Thymus (tissue), 14 donors: ENCODE measurements at places on chromosomes 6 and 20. TPM values are rescaled to one million over a fixed set of nuclear protein-coding genes. Genes with fewer than 3 reads are reported as not detected.
A peak's percentile ranks its signal among the peaks of the same experiment; 100 is the strongest.

DNA sequence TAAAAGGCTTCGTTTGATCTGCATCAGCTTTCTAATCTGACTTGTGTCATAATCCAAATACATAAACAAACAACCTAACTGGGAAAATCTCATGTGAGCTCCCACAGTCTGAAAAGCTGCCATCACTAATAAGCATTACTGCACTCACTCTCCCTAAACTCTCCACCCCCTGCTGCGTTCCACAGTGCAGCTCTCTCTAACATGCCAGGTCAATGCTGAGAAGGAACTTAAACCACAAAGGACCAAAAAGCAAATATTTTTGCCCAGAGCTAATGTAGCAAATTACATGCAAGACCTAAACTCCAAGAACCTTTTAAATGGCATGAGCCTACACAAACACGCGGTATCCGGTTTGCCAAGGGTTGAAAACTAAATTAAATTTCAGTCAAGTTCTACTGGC is 542.3 kb upstream of the JARID2 start:
- no peak overlapping the region for H3K4me3 ChIP-seq
- H3K4me1 ChIP-seq, result peaks cover 18% of the 10 kb centered on the region
- H3K27ac ChIP-seq, result no peak overlapping the region
- H3K27me3 ChIP-seq, result no peaks in the 10 kb centered on the region
- H3K36me3 ChIP-seq, result no peaks in the 10 kb centered on the region

- no peaks in the 10 kb centered on the region for H3K36me3 ChIP-seq
- no peak overlapping the region for H3K27ac ChIP-seq
- H3K4me3 ChIP-seq, result no peak overlapping the region
- no peak for DNase-seq
These were observed 295.2 kb downstream of the EPHA7 start for GRCh38 chr6:93124006-93124632.

DNA sequence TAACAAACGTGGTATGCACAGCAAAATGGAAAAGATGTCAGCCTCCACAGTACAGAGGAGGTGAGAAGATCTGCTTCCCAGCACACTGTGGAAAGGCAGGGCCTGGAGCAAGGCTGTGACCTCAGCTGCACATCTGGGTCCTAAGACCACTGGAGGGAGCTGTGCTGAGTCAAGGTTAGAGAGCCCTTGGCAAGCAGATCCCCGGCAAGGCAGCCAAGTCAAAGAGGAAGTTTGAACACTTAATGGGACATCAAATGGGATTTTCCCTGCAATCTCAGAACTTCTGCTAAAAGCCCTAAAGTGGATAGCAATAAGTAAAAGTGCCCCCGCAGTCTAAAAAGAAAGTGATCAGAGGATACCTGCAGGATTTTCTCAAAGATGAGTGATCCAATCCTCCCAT is 39.5 kb downstream of the UNC5CL start:
- no peak overlapping the region for H3K4me3 ChIP-seq
- no peak overlapping the region for H3K27ac ChIP-seq

DNA sequence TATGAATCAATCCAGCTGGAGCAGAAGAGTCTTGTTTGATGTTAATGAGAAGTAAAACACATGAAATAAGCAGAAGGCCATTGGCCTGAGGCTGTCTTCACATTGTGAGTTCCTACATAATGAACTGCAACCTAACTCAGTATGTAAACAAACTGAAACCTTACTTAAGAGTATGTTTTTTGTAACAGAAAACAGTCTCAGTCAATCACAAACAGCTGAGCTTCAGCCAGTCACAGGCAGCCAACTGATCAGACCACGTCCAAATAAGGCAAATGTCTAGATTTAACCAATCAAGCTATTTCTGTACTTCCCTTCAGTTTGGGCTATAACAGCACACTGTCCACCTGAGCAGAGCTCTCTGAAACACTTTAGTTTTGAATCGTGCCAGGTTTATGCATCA is 234.7 kb downstream of the TRDN start:
- H3K36me3 ChIP-seq, result no peaks in the 10 kb centered on the region
- no peaks in the 10 kb centered on the region for H3K27me3 ChIP-seq
- H3K4me1 ChIP-seq, result no peaks in the 10 kb centered on the region
- H3K4me3 ChIP-seq, result no peak overlapping the region
- no peak overlapping the region for H3K27ac ChIP-seq

- no peaks in the 10 kb centered on the region for H3K27me3 ChIP-seq
- no peak for DNase-seq
- no peak overlapping the region for H3K4me3 ChIP-seq
- H3K36me3 ChIP-seq, result peaks cover 7% of the 10 kb centered on the region
These were observed 101.3 kb downstream of the MTHFD1L start for GRCh38 chr6:150966786-150967185.

- H3K4me3 ChIP-seq, result peak overlapping the region; percentile 84
- H3K36me3 ChIP-seq, result peaks cover 6% of the 10 kb centered on the region
- no peak overlapping the region for H3K27ac ChIP-seq
- DNase-seq, result peak; percentile 33
- peaks cover 16% of the 10 kb centered on the region for H3K4me1 ChIP-seq
These were observed 473 bp upstream of the DTNBP1 start for GRCh38 chr6:15663130-15663871.

GRCh38 chr6:135703007-135703406 is 148.5 kb upstream of the PDE7B start:
- H3K4me1 ChIP-seq, result no peaks in the 10 kb centered on the region
- H3K4me3 ChIP-seq, result no peak overlapping the region
- H3K36me3 ChIP-seq, result no peaks in the 10 kb centered on the region
- no peak overlapping the region for H3K27ac ChIP-seq
- H3K27me3 ChIP-seq, result no peaks in the 10 kb centered on the region

DNA sequence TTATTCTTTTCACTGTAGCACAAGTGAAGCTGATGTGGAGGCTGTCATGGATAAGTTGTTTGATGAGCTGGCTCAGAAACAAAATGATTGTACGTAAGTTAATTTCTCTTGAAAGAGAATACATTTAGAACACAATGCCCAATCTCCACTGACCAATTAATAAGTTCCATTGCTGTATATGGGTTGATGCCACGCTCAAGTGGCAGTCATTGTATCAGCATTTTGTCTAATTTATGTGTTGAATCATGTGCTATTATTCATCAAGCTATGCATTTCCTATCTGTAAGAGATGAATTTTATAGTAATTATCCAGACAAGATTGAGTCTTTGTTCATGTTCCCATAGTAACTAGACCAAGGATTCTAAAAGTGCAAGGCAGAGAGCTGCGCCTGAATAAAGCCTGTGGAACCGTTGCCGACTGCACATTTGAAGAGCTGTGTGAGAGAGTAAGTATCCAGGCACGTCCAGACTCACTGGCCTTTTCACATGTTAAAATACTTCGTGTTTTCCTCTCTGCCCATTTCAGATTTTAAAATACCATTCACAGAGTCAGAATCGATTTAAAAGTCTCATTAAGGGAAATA is 83.8 kb upstream of the FOXO3 start:
- H3K27ac ChIP-seq, result no peak overlapping the region
- H3K27me3 ChIP-seq, result no peaks in the 10 kb centered on the region
- no peaks in the 10 kb centered on the region for H3K36me3 ChIP-seq
- no peak overlapping the region for H3K4me3 ChIP-seq
- DNase-seq, result no peak

DNA sequence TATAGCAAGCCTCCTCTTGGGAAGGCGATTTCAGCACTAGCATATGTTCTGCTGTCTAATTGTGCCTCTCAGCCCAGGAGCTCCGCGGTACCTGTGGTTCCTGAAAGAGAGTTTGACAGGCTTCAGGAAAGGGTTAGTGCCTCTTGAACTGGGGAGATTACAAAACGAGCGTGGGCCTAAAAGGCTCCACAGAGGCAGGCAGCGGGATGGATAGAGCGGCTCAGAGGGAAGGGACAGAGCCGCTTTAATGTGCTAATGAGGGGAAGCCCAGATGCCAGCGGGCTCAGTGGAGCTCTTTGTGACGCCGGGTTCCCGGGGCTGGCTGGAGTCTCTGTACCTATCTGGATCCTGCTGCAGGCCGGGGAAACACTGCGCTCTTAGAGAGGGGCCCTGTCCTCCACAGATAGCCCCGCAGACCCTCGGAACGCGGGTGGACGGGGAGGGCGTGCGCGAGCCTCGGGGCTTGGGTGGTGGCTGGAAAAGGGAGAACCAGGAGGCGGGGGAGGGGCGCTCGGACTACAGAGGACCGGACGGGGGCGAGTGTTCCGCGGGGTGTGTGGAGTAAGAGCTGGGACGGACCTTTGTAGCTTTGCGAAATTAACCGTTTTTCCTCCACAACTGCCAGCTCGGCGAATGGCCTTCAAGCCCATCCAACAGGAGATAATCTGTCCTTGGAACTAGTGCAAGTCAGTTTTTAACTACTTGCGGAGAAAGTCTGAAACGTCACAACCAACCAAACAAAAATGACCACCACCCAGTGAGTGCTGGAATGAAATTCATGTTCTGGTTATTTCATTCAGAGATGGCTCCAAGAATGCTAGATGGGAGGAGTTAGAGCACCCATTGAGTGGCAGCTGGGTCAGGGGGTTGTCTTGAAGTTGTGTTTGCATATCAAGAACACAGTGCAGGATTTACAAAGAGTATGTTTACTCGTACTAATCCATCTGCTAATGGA is 13.0 kb downstream of the SLC35F1 start:
- no peak for DNase-seq
- no peaks in the 10 kb centered on the region for H3K36me3 ChIP-seq
- no peak overlapping the region for H3K4me3 ChIP-seq

- no peaks in the 10 kb centered on the region for H3K36me3 ChIP-seq
- no peaks in the 10 kb centered on the region for H3K27me3 ChIP-seq
- DNase-seq, result no peak
- H3K4me1 ChIP-seq, result no peaks in the 10 kb centered on the region
These were observed 46.1 kb upstream of the ENPP5 start for GRCh38 chr6:46216879-46217278.

- H3K27ac ChIP-seq, result no peak overlapping the region
- no peak overlapping the region for H3K4me3 ChIP-seq
- no peaks in the 10 kb centered on the region for H3K36me3 ChIP-seq
- H3K27me3 ChIP-seq, result no peaks in the 10 kb centered on the region
- no peaks in the 10 kb centered on the region for H3K4me1 ChIP-seq
- no peak for DNase-seq
These were observed 520.9 kb upstream of the CITED2 start for GRCh38 chr6:139895205-139895793.

DNA sequence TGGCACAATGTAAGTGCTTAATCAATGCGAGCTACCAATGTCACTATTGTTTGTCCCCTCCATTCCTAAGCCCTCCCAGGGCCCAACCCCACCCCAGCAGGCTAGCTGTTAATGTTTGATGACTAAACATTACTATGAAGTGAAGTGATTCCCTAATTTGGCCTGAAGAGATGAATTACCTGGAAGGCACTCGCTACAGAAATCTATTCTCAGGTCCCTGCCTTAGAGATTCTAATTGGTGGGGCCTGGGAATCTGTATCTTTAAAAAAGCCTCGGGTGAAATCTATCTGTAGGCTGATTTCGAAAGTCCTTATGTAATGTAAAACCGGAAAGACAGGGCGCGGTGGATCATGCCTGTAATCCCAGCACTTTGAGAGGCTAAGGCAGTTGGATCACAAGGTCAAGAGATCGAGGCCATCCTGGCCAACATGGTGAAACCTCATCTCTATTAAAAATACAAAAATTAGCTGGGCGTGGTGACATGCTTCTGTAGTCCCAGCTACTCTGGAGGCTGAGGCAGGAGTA is 16.9 kb upstream of the SNAI1 start:
- H3K36me3 ChIP-seq, result no peaks in the 10 kb centered on the region
- no peaks in the 10 kb centered on the region for H3K4me1 ChIP-seq
- no peak overlapping the region for H3K4me3 ChIP-seq
- H3K27me3 ChIP-seq, result no peaks in the 10 kb centered on the region

DNA sequence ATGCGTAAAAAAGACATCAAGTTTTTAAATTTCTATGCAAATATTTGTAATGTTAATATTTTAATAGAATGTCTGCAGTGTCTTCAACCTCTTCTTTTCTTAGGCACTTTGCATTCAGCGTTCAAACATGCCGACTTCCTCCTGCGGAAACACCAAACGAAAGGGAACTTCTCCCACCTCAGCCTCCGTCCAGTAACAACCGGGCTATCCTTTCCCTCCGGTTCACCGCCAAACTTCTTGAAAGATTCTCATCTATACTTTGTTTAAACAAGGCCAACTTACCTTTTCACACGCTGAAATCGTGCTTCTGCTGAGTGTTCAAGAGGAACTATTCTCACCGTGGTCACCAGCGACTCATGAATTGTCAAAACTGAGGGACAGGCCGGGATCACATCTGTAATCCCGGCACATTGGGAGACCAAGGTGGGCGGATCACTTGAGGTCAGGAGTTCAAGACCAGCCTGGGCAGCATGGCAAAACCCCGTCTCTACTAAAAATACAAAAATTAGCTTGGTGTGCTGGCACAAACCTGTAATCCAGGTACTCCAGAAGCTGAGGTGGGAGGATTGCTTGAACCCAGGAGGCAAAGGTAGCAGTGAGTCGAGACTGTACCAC is 44.8 kb downstream of the GJA1 start:
- no peaks in the 10 kb centered on the region for H3K36me3 ChIP-seq
- no peak for DNase-seq
- H3K27me3 ChIP-seq, result no peaks in the 10 kb centered on the region
- no peaks in the 10 kb centered on the region for H3K4me1 ChIP-seq

- H3K4me1 ChIP-seq, result no peaks in the 10 kb centered on the region
- DNase-seq, result no peak
- H3K27ac ChIP-seq, result no peak overlapping the region
- H3K36me3 ChIP-seq, result no peaks in the 10 kb centered on the region
- H3K4me3 ChIP-seq, result no peak overlapping the region
These were observed 155.5 kb upstream of the SLC24A3 start for GRCh38 chr20:19056909-19057308.

GRCh38 chr6:119184008-119184648 is 105.7 kb upstream of the FAM184A start:
- no peak overlapping the region for H3K27ac ChIP-seq
- H3K4me3 ChIP-seq, result no peak overlapping the region
- no peaks in the 10 kb centered on the region for H3K27me3 ChIP-seq
- H3K4me1 ChIP-seq, result no peaks in the 10 kb centered on the region

ZBP1 gene
- total RNA-seq, result 2.0 TPM

TRIM10 gene
- 0.57 TPM for total RNA-seq

ECT2L gene
- 0.09 TPM for total RNA-seq

ETV7 gene
- 4.4 TPM for total RNA-seq

DSP gene
- total RNA-seq, result 40.7 TPM

DBNDD2 gene
- 8.7 TPM for total RNA-seq

KHDC1L gene
- total RNA-seq, result 1.4 TPM

DNAAF9 gene
- total RNA-seq, result 2.8 TPM

E2F1 gene
- total RNA-seq, result 13.3 TPM

AHCY gene
- 69.6 TPM for total RNA-seq
